ENCODE measurements at places on chromosomes 7 and 10.

DNA sequence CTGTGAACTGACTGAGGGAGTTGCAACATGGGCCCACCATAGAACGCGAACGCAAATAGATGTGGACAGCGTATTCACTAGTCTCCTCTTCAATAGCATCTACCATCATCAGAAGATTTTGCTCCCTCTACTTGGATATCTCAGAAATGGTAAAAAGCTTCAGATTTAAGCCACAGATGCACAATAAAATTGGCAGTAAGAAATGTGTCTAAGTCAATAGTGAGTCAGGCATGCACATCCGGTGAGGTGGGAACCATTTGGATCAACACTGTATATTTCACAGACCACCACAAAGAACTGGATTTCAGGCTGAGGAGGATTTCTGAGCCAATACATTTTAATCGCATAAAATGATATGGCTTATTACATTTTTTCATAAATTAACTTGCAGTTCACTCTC, 111.5 kb upstream of the ADAM12 start:
- DNase-seq: no peak

GRCh38 chr7:132080967-132081668, 495.2 kb downstream of the PLXNA4 start:
- no peak for DNase-seq

DNA sequence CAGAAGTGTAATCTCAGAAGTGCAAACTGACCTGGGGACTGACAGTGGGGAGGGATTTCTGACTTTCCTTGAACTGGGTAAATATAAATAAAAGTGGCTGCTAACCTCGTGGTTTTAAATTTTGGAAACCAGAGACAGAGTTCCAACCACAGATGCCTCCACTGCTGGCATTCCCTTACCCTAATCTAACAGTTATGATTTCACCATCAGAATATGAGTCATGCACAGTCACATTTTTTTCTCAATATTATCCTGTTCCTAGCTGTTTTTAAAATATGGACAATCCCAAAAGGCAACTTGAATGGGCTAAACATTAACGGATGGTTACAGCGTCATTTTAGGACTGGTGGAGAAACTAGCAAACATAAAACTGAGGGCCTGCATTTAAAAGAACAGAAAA, 264.3 kb upstream of the INHBA start:
- DNase-seq: no peak

GRCh38 chr10:111762114-111762513, 421.5 kb downstream of the GPAM start:
- no peak for DNase-seq

GRCh38 chr7:134532180-134532953, 5.0 kb downstream of the AKR1B10 start:
- DNase-seq: no peak
